ENCODE measurements at places on chromosomes 5 and 9. TPM values are rescaled to one million over a fixed set of nuclear protein-coding genes. Genes with fewer than 3 reads are reported as not detected.

- DNase-seq, result peak; percentile 4
These were observed 581.8 kb upstream of the C9orf72 start for GRCh38 chr9:28155067-28155466.

GRCh38 chr5:91183743-91184142 is 199.4 kb downstream of the ARRDC3 start:
- DNase-seq, result no peak

DNA sequence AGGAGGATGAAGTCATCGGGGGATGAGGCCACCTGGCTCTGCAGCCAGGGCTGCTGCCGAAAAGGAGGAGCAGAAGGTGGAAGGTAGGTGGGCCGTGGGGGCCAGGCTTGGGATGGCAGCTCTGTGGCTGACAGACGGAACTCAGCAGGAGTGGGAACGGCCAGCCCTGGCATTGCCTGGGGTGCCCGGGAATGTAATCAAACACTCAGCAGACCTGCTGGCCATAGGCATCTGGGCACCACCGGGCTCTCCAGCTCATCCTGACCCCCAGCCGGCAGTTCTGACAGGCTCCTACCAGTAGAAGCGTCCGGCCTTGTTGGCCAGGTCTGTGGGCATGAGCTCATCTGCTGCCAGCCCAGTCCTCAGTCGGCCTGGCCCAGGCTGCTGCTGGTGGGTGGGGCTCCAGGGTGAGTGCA is 4.3 kb upstream of the FAT2 start:
- no peak for DNase-seq

- DNase-seq, result no peak
These were observed 397.7 kb downstream of the TMEM38B start for GRCh38 chr9:106092083-106092482.

- DNase-seq, result no peak
These were observed 36.8 kb downstream of the ITK start for GRCh38 chr5:157217289-157218024.

DNA sequence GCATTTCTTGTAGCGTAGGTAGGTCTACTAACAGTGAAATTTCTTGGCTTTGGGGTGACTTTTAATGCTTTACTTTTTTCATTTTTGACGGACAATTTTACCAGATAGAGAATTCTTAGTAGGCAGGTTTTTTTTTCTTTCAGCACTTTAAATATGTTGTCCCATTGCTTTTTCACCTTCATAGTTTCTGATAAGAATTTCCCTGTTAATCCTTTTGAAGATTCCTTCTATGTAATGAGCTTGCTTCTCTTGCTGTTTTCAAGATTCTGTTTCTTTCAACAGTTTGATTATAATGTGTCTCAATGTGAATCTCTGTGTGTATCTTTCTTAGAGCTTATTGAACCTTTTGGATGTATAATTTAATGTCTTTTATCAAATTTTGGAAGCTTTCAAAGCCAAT is 35.5 kb downstream of the PBX3 start:
- DNase-seq, result no peak

- no peak for DNase-seq
These were observed 20.1 kb upstream of the KIF4B start for GRCh38 chr5:154993461-154993860.

GRCh38 chr9:131965103-131965502 is 114.6 kb downstream of the MED27 start:
- DNase-seq, result no peak

DNA sequence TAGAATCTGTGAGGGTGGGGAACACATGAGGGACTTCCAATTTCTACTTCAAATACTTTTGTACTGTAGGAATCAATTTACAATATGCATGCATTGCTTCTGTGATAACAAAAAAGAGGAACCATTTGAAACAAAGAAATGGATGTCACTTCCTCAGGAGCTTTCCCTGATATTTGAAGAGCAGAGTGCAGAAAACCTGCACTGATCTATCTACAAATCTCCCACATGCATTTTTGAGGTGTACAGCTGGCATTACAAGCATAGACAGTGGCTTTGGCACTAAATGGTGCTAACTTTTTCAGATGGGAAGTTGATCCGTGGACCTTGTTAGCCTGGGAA is 27.7 kb downstream of the YIPF5 start:
- no peak for DNase-seq

GRCh38 chr9:37984672-37985611 is 81.0 kb upstream of the SLC25A51 start:
- DNase-seq, result peak; percentile 63

GRCh38 chr5:17090839-17091238 is 126.6 kb upstream of the BASP1 start:
- DNase-seq, result no peak

- DNase-seq, result no peak
These were observed 24.1 kb downstream of the WWC1 start for GRCh38 chr5:168315416-168316138.

DNA sequence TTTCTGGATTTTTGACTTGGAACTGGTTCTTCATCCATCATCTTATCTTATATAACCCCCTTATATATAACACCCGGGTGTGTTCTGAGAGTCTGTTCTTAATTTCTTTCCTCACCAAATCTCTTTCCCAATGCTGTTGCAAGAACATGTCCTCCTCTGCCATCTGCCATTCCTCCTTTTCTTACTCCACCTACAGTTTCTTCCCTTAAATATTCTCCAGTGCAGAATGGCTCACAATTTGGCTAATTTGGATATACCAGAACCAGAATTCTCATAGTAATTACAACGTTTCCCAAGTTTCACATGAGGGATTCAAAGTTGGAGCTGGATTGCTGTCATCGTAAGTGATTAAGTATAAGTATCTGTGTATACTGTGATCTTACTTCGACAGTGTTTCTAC is 28.0 kb downstream of the SKP2 start:
- DNase-seq, result no peak

DNA sequence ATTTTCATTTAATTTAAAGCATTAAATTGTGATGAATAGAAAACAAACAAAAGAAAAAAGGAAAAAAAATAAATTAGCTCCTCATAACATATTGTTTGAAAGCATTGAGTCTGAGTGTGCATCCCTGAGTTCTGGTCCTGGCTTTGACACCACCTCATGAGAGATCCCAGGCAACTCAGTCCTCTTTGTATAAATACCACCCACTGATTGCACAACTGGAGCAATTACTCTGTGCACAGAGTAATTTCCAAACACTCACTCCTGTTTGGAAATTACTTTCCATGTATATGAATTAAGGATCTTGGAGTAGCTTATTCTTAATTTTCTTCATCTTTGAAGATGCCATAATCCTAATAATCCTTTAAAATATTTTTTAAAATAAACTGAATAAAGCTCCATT is 59.4 kb upstream of the C5orf46 start:
- DNase-seq, result peak; percentile 13

- no peak for DNase-seq
These were observed 3.1 kb downstream of the ANXA1 start for GRCh38 chr9:73154722-73155121.

DNA sequence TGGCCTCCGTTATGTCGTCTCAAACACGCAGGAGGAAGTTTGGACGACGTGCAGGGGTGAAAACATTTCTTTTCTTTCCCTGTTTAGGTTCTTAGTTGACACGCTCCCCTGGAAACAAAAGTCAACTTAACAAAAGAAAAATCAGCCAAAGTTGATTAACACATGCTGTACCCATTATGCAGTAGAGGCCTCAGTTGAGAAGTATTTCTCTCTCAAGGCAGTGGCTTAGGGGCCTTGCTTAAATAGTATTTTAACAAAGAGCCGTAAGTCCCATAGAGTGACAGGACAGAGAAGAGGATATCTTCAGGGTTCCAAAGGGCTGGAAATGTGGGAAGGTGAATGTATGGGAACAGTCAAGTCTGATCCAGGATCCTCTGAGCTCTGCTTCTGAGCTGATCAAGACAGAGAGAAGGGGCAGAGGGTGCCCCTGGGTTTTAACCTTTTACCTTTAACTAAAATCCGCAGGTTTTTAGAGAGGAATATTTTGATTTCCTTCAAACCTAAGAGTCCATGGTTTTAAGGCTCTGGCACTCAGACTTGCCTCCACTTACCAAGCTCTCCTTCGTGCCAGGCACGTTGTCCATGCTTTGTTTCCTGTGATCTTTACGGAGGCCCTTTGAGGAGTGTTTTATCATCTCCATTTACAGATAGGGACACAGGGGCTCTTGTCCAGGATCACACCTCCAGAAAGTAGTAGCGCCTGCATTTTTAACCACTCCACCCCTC is 629 bp upstream of the CD74 start:
- no peak for DNase-seq

- DNase-seq, result no peak
These were observed 195.6 kb downstream of the SPOCK1 start for GRCh38 chr5:137303509-137303908.

DNA sequence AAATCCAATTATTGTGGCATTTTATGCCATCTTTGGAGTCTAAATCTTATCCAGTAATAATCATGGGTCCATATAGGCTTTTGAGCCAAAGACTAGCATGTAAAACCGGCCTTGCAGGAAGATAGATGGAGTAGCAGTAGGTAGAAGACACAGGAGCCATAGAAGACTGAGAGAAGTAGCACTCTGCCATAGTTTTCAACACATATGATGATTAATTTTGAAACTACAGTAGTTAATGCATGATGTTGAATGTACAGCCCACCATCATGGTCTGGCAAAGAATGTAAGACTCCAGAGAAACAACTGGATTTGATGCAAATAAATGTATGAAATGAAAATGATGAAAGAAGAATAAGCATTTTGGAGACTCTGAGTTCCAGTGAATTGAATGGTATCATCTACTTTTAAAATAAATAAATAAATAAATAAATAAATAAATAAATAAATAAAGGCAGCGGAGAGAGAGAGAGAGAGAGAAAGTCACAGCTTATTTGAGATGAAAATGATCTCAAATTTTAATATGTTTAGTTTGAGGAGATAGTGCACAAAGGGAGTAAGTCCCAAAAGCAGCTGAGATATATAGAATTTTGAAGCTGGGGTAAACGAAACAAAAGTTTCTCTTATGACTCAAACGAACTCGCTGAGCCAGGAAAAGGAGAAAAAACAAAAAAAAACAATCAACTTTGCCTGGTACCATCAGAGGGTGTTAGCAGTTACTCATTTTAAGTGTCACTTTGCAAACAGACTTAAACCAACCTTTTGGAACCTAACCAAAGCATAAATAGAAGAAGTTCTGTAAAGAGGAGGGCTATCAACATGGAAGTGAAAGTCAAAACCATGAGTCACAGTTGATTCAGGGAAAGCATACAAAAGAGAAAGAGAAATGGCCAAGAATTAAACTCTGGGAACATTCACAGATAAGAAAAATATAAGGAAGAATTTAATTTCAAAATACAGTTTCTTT is 388.7 kb downstream of the CETN3 start:
- DNase-seq, result peak; percentile 69

- DNase-seq, result no peak
These were observed 7.6 kb downstream of the PAM start for GRCh38 chr5:102762562-102763227.

GRCh38 chr5:82104872-82105271 is 133.0 kb downstream of the ATG10 start:
- DNase-seq, result no peak

DNA sequence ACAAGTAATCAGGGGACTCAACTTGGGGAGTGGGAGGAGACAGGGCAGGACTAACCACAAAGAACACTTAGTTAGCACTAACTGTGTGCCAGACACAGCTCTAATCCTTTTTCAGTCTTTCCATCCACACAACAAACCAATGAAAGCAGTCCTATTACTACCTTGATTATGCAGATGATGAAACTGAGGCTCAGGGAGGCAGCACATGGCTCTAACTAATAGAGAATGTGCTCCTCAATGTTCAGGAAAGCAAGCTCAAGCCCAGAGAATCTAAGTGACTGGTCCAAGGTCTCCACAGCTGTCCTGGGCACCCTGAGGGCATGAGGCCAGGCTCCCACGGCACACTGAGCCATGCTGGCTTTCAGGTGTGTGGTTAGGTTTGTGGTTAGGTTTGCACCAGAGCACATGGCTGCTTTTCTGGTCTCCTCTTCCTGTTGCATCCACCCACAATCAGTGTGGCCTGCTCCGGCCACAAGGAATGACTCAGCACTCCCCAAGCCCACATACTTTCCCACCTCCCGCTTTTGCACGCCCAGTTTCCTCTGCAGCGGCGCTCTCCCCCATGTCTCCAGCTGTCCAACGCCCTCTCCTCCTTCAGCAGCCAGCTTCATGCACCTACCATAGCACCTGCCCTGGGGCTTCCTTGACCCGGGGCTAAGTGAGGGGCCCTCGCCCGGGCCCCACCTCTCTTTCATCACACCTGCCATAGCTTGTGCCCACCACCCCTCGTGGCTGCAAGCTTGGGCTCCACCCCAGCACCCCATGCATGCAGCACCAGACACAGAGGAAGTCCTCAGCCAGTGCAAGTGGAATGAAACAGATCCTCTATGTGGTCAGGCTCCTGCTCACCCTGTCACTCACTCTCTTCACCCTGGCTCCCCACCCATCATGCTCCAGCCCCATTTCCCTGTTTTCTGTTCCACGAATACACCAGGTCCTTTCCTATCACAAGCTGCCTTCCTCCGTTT is 133.1 kb downstream of the GABBR2 start:
- DNase-seq, result peak; percentile 75

- no peak for DNase-seq
These were observed 19.8 kb downstream of the FAXDC2 start for GRCh38 chr5:154830596-154830995.

DNA sequence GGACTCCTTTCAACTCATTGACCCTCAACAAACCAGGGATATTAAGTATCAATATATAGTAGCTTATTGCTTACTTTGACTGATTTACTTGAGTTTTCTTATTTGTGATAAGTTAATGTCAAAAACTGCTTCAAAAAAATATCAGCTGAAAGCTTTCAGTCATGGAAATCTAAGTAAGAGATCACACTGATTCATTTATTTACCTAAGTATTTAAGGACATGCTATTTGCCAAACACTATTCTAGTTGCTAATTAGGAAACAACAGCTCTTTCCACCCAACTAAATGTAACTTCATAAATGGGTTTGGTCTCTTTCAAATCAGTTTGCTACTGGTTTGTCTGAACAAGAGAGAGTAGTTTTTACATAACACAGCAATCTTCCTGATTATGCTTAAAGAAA is 48.2 kb downstream of the CHD1 start:
- no peak for DNase-seq

DNA sequence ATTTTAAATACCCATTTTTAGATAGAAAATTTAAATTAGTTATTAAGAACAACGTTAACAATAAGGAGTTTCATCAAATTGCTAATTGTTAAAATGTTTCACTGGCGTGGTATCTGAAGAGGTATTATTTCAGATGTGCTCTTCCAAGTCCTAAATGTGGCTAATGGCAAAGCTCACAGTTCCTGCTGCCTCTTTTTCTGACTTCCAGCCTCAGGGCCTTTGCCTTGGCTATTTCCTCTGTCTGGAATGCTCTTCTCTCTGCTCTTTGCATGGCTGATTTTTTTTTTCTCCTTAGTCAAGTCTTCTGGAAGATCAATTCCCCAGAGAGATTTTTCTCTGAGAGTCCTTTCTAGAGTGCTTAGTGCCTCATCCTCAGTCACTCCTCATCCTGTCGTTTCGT is 9.6 kb upstream of the SSBP2 start:
- DNase-seq, result no peak

- no peak for DNase-seq
These were observed 20.3 kb downstream of the UIMC1 start for GRCh38 chr5:176986280-176986679.

GHR gene
- 2.2 TPM for total RNA-seq

ABLIM3 gene
- 32.8 TPM for total RNA-seq

TMEFF1 gene
- 0.43 TPM for total RNA-seq

C6 gene
- total RNA-seq, result not detected

MTX3 gene
- 13.2 TPM for total RNA-seq

ROR2 gene
- 5.2 TPM for total RNA-seq

CDC20B gene
- total RNA-seq, result not detected

CDX1 gene
- total RNA-seq, result under 0.01 TPM

DNAI1 gene
- under 0.01 TPM for total RNA-seq
